ENCODE measurements at places on chromosomes 4 and X.
A peak's percentile ranks its signal among the peaks of the same experiment; 100 is the strongest.

- no peak for DNase-seq
These were observed 379.1 kb downstream of the IL1RAPL1 start for GRCh38 chrX:28966331-28966730.

- no peak for DNase-seq
These were observed 21.4 kb downstream of the ZCCHC13 start for GRCh38 chrX:74325130-74326059.

GRCh38 chr4:69322055-69322454 is 41.8 kb downstream of the UGT2B28 start:
- no peak for DNase-seq

GRCh38 chrX:107603429-107604159 is 24.7 kb upstream of the PRPS1 start:
- no peak for DNase-seq

DNA sequence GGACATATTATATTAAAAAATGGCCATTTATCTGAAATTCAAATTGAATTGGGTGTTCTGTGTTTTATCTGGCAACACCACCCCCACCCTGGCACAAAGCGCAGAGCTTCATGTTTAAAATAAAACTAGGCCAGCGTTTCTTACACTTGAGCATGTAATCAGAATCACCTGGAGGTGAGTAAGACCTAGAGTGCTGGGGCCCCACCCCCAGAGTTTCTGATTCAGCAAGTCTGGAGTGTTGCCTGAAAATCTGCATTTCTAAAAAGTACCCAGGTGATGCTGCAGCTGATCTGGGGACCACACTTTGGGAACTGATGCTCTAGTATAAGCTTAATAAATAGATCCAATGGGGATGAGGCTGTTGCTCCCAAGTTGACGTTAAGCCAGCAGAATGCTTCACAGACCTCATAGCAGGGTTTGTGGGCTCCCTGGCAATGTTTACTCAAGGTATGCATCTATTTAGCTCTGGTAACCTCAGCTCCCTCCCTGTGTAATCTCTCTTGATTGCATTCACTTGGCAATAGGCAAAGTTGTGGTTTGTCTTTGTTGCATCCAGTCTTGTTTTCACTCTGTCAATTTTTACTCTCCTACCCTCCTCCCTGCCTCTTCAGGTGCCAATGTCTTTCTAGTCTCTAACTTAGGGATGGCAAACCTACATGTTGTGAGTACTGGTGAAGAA is 99.8 kb upstream of the TEX13D start:
- no peak for DNase-seq

- no peak for DNase-seq
These were observed 133.0 kb upstream of the C1QTNF7 start for GRCh38 chr4:15294832-15295231.

GRCh38 chr4:183878251-183878970 is 26.7 kb upstream of the STOX2 start:
- no peak for DNase-seq

DNA sequence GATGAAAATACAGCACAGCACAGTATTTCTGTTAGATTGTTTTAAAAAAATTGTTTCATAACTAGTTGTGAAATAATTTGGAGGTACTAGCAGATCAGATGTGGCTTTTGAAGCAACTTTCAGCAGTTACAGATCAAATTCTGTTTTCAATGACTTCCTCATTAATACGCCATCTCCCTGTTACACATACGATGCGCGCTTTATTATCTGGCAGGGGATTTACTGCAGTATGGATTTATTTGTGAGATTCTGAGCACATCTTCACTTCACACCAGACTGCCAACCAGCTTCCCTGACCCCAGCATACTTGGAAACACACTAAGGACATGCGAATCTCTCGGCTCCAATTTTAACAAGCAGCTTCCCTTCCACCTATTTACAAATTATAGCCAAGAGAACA is 235.5 kb upstream of the DIAPH2 start:
- DNase-seq, result no peak

- no peak for DNase-seq
These were observed 325.7 kb downstream of the TLL1 start for GRCh38 chr4:166198516-166199310.

DNA sequence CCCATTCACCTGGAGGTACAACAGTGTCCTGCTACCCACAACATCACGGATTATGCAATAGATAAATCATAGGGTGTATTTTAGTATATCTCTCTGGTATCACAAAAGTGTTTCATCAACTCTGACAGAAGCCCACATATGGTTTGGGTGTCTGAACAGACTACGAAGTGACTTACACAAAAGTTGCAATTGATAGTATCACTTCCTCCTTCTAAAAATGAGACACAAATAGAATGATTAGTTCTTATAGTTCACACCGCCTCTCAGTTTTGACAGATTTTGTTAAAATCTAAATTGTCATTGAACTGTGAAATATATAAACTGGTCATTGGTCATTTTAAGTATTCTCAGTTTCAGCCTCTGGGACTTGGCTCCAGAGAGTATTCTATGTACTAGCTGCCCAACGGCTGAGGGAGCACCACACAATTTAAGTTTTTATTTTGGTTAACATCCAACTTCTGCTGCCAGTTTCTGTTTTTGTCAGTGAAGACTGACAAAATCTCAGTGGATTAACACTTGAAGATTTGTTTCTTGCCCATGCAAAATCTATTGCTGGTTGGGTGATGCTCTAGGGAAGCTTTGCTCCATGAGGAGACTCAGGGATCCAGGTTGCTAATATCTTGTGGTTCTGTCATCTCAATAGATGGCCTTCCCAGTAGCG is 113.8 kb upstream of the PUDP start:
- DNase-seq, result no peak

DNA sequence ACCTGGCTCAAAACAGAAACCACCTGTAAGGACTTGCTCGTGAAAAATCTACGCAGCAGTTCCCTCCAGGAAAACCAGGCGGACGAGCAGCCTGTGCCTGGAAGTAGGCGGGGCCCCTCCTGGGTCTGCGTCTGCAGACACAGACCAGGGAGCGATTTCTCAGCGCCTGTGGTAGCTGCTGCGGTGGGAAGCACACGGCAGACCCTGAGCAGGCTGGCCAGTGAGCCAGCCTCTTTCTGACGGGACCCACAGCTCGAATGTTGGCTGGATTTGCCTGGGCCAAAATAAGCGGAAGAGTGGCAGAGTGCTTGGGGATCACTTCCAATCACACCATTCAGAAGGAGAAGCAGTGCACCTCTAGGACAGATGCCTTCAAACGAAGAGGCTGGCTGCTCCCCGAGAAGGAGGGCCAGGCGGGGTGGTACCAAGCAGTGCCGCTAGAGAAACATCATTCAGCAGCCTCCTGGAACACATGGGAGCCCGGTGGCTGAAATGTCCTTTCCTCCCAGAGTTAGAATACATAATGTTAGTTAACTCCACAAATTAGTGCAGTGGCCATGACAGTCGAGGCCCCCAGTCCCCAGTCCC is 85.9 kb downstream of the GATB start:
- DNase-seq, result peak; percentile 9

GRCh38 chr4:73341454-73341853 is 62.6 kb upstream of the ALB start:
- DNase-seq, result peak; percentile 22

- DNase-seq, result no peak
These were observed 8.7 kb downstream of the RXFP1 start for GRCh38 chr4:158530381-158530780.

All from neural crest cell (in vitro differentiated cells).